ENCODE measurements at places on chromosomes 1 and 21. TPM values are rescaled to one million over a fixed set of nuclear protein-coding genes. Genes with fewer than 3 reads are reported as not detected.

Gene CBR3
- 3.8 TPM for total RNA-seq

Gene SLC9C2
- not detected for total RNA-seq

Gene PLA2G2D
- total RNA-seq, result not detected

Gene KCNA2
- 0.93 TPM for total RNA-seq

Gene CAPN8
- 0.68 TPM for total RNA-seq

Gene F3
- not detected for total RNA-seq

Gene ACTL8
- total RNA-seq, result not detected

GRCh38 chr21:46097336-46098293, at the start of gene COL6A2:
Gene COL6A2 (plus strand): TSS chr21:46098112.
- H3K27me3 ChIP-seq, result peaks cover 16% of the 10 kb centered on the region
- H3K36me3 ChIP-seq, result no peaks in the 10 kb centered on the region
- H3K4me1 ChIP-seq, result no peaks in the 10 kb centered on the region

DNA sequence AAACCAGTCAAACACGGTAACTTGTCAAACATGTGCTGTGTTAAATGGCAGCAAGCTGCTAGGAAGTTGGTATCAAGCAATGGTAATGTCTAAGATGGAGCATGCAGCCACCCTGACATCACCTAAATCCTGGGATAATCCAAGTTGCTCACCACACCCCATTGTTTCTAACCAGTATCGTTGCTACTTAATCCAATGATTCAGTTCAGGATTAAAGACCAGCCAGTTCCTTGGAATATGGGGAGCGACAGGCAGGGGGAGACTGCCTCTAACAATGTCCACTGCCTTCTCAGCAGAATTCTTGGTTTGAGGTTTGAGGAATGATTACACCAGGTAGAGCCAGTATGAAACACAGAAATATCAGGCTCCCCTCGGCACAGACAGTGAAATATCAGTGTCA, 122.1 kb upstream of the IFFO2 start:
- peaks cover 84% of the 10 kb centered on the region for H3K36me3 ChIP-seq
- no peaks in the 10 kb centered on the region for H3K27me3 ChIP-seq
- no peak overlapping the region for H3K27ac ChIP-seq
- DNase-seq, result no peak

GRCh38 chr1:227901906-227902640, 45.7 kb downstream of the WNT9A start:
- no peaks in the 10 kb centered on the region for H3K36me3 ChIP-seq
- peaks cover 21% of the 10 kb centered on the region for H3K27me3 ChIP-seq

GRCh38 chr1:102872526-102872925, 235.8 kb downstream of the COL11A1 start:
- H3K27me3 ChIP-seq, result no peaks in the 10 kb centered on the region
- H3K27ac ChIP-seq, result no peak overlapping the region
- no peaks in the 10 kb centered on the region for H3K4me1 ChIP-seq
- H3K4me3 ChIP-seq, result no peak overlapping the region

DNA sequence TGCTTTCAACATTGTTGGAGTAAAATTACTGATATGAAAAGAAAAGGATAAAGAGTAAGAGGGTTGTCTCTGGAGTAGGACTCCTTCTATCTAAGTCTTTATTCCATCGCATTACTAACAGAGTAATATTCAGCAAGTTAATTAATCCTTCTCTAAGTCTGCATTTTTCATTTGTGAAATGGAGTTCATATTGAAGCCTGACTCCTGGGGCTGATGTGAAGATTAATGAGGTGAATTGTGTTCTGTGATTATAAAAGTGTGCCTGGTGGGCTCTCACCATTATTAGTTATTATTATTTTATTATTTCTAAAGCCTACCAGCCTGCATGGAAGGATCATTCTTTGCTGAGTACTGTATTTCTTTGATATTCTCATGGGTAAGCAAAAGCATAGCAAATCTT, 1096.7 kb downstream of the KCNT2 start:
- H3K4me3 ChIP-seq, result no peak overlapping the region
- DNase-seq, result no peak
- H3K36me3 ChIP-seq, result no peaks in the 10 kb centered on the region
- H3K4me1 ChIP-seq, result no peaks in the 10 kb centered on the region
- no peaks in the 10 kb centered on the region for H3K27me3 ChIP-seq

DNA sequence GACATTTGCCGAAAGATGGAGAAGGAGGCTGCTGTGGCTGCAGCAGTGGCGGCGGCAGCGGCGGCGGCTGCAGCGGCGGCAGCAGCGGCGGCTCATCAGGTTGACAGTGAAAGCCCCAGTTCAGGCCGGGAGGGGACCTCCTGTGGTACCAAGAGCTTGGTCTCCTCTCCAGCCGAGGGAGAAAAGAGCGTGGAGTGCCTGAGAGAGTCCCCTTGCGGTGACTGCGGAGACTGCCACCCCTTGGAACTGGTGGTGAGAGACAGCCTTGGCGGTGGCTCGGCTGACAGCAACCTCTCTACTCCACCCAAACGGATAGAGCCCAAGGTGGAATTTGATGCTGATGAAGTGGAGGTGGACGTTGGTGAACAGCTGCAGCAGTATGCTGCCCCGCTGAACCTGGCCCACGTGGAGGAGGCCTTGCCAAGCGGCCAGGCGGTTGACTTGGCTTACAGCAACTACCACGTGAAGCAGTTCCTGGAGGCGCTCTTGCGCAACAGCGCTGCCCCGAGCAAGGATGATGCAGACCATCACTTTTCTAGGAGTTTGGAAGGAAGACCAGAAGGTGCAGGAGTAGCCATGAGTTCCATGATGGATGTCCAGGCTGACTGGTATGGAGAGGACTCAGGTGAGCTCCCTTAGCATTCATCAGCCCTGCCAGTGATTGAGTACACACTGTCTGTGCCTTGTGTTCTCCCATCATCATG, 6.3 kb downstream of the ZBTB8B start:
- H3K4me3 ChIP-seq, result no peak overlapping the region
- DNase-seq, result no peak
- no peaks in the 10 kb centered on the region for H3K36me3 ChIP-seq
- H3K27ac ChIP-seq, result no peak overlapping the region
- peaks cover 60% of the 10 kb centered on the region for H3K27me3 ChIP-seq
- H3K4me1 ChIP-seq, result no peaks in the 10 kb centered on the region

GRCh38 chr1:214122110-214122509, 134.3 kb downstream of the PROX1 start:
- H3K4me3 ChIP-seq, result no peak overlapping the region
- H3K27me3 ChIP-seq, result peaks cover 4% of the 10 kb centered on the region
- DNase-seq, result no peak
- no peaks in the 10 kb centered on the region for H3K4me1 ChIP-seq
- no peaks in the 10 kb centered on the region for H3K36me3 ChIP-seq

GRCh38 chr1:172967936-172968335, 82.8 kb downstream of the TNFSF18 start:
- no peaks in the 10 kb centered on the region for H3K4me1 ChIP-seq
- H3K4me3 ChIP-seq, result no peak overlapping the region
- H3K27me3 ChIP-seq, result no peaks in the 10 kb centered on the region

- no peak overlapping the region for H3K4me3 ChIP-seq
- no peaks in the 10 kb centered on the region for H3K4me1 ChIP-seq
- no peak for DNase-seq
- H3K27me3 ChIP-seq, result peaks cover 4% of the 10 kb centered on the region
- H3K27ac ChIP-seq, result no peak overlapping the region
Measured at GRCh38 chr1:113333056-113333455, 57.3 kb upstream of the MAGI3 start.

DNA sequence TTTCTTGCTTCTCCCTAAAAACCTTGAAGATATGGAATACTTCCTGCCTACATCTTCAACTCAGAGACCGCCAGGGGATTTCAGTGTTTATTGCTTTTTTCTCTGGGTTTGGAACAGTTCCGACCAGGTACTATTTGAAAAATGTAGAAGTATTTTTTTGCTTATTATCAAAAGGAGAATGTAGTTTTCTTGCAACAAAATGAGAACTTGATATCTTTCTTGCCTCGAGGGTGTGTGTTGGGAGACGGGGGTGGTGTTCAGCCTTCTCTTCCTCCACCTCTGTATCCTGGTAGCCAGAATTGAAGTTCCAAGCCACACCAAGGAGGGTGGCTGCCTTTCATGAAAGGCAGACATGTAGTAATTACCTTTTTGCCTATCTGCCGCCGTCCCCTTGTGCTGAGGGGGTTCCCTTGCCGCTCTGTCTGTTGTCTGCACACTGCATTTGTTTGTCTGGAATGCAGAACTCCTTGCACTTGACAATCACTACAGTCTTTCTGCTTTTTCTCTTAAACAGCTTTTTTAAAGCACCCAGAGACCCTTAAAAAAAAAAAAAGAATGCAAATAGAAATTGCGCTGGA, 212.1 kb downstream of the PBX1 start:
- H3K36me3 ChIP-seq, result no peaks in the 10 kb centered on the region
- no peak overlapping the region for H3K27ac ChIP-seq
- no peak overlapping the region for H3K4me3 ChIP-seq
- H3K4me1 ChIP-seq, result no peaks in the 10 kb centered on the region
- no peak for DNase-seq

DNA sequence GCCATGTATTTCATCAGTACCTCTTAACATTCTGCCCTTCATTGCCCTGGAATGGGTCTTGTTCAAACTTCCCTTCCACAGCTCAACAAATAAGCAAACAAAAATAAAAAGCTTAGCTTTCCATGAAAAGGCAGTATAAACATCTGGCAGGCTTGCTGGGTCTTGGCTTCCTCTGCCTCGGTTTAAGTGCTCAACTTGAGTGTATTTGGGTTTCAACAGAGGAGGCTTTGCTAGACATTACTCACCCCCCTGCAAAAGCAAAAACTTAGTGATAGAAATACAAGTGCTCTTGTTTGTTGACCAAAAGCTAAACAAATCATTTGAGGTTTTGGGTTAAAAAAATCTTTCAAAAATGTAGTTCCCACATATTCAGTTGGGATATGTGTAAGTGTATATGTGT, 518.5 kb downstream of the PLPP3 start:
- H3K4me3 ChIP-seq, result no peak overlapping the region
- H3K27me3 ChIP-seq, result no peaks in the 10 kb centered on the region
- no peaks in the 10 kb centered on the region for H3K4me1 ChIP-seq

- H3K36me3 ChIP-seq, result no peaks in the 10 kb centered on the region
- H3K4me1 ChIP-seq, result no peaks in the 10 kb centered on the region
- no peak for DNase-seq
- H3K4me3 ChIP-seq, result no peak overlapping the region
- H3K27me3 ChIP-seq, result peaks cover 19% of the 10 kb centered on the region
- H3K27ac ChIP-seq, result no peak overlapping the region
Measured at GRCh38 chr1:23246274-23246673, 29.0 kb upstream of the HTR1D start.

Measured in T-cell (primary cell).